ENCODE measurements at places on chromosomes 5 and 9. TPM values are rescaled to one million over a fixed set of nuclear protein-coding genes. Genes with fewer than 3 reads are reported as not detected.
A peak's percentile ranks its signal among the peaks of the same experiment; 100 is the strongest.

SOHLH1 gene
- polyA plus RNA-seq: not detected

MARCOL gene
- not detected for polyA plus RNA-seq

DNA sequence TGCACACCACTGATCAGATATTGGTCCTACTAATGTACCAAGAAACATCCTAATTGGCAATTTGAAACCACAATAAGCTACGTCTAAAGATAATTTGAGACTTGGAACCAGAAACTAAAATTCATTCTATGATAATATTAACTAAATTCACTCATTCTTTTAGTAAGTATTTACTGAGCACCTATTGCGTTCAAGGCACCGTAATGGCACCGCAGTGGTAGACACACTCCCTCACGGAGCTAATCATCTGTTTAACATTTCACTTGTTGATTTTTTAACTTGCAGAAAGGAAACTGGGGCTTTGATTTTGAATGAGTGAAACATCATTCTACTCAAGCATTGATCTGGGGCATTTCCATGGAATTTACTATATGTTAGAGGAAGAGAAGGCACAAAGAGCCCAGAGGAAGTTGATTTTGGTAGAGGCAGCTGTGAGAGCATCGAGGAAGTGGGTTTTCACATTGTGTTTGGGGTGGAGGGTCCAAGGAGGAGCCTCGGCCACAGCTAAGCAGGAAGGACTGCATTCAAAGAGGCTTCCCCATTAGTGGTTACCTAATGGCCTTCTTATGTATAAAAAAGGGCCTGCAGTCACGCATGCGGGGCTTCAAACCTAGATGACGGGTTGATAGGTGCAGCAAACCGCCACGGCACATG is 7.1 kb downstream of the RAPGEF1 start:
- H3K27ac ChIP-seq: peak overlapping the region; percentile 73
- no peaks in the 10 kb centered on the region for H3K27me3 ChIP-seq
- H3K36me3 ChIP-seq: no peaks in the 10 kb centered on the region
- no peak overlapping the region for H3K4me3 ChIP-seq
- no peak for DNase-seq
- peaks cover 83% of the 10 kb centered on the region for H3K4me1 ChIP-seq

LHX6 gene
- polyA plus RNA-seq: 2.1 TPM

WHRN gene
- 6.4 TPM for polyA plus RNA-seq

DNA sequence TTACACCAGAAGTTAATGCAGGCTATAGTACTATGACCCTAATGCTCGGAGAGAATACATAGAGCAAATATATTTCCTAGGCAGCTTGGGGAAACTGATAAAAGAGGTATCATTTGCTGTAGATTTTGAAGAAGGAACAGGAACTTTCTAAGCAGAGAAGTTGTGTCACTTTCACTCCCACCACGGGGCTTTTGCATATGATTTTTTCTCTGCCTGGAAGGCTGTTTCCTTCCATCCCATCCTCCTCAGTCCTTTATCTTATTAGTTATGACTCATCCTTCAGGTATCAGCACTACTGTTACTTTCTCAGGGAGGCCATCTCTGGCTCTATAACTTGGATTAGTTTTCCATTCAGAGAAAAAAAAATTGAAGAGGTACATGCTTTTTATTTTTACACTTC is 2006.1 kb upstream of the WWC1 start:
- no peak overlapping the region for H3K27ac ChIP-seq
- H3K4me3 ChIP-seq: no peak overlapping the region
- no peaks in the 10 kb centered on the region for H3K36me3 ChIP-seq

GRCh38 chr5:149372932-149373331 is 6.2 kb downstream of the IL17B start:
- H3K4me3 ChIP-seq: no peak overlapping the region
- H3K4me1 ChIP-seq: peaks cover 31% of the 10 kb centered on the region
- no peak for DNase-seq
- no peaks in the 10 kb centered on the region for H3K27me3 ChIP-seq
- H3K36me3 ChIP-seq: no peaks in the 10 kb centered on the region

GRCh38 chr5:151671950-151672349 is 14.8 kb downstream of the SPARC start:
- DNase-seq: no peak
- H3K36me3 ChIP-seq: peaks cover 6% of the 10 kb centered on the region
- peak overlapping the region; percentile 95 for H3K27ac ChIP-seq
- no peaks in the 10 kb centered on the region for H3K27me3 ChIP-seq

GRCh38 chr9:35517552-35518224 is 27.8 kb downstream of the RUSC2 start:
- peaks cover 95% of the 10 kb centered on the region for H3K4me1 ChIP-seq
- H3K4me3 ChIP-seq: no peak overlapping the region
- no peak for DNase-seq
- H3K36me3 ChIP-seq: no peaks in the 10 kb centered on the region

PCDHAC2 gene
- polyA plus RNA-seq: not detected

PCDHB10 gene
- 0.80 TPM for polyA plus RNA-seq

AGXT2 gene
- polyA plus RNA-seq: not detected

GRCh38 chr9:105146677-105147076 is 97.8 kb upstream of the SLC44A1 start:
- DNase-seq: peak; percentile 67
- H3K27ac ChIP-seq: peak overlapping the region; percentile 63
- H3K36me3 ChIP-seq: no peaks in the 10 kb centered on the region
- no peaks in the 10 kb centered on the region for H3K27me3 ChIP-seq

GRCh38 chr9:89710697-89711096 is 105.9 kb downstream of the GADD45G start:
- H3K27me3 ChIP-seq: no peaks in the 10 kb centered on the region
- H3K4me1 ChIP-seq: no peaks in the 10 kb centered on the region
- H3K27ac ChIP-seq: no peak overlapping the region
- no peak for DNase-seq
- H3K36me3 ChIP-seq: no peaks in the 10 kb centered on the region
- no peak overlapping the region for H3K4me3 ChIP-seq

- H3K4me1 ChIP-seq: peaks cover 5% of the 10 kb centered on the region
- DNase-seq: no peak
- no peaks in the 10 kb centered on the region for H3K36me3 ChIP-seq
- no peaks in the 10 kb centered on the region for H3K27me3 ChIP-seq
- H3K27ac ChIP-seq: no peak overlapping the region
Measured at GRCh38 chr9:77463151-77463550, 185.0 kb downstream of the GNA14 start.

- no peaks in the 10 kb centered on the region for H3K4me1 ChIP-seq
- H3K36me3 ChIP-seq: no peaks in the 10 kb centered on the region
Measured at GRCh38 chr5:17477043-17477442, 21.0 kb upstream of the TAF11L2 start.

TRIM32 gene
- polyA plus RNA-seq: 5.5 TPM

ATP6V1G1 gene
- 256 TPM for polyA plus RNA-seq

GRCh38 chr9:128683340-128684064 is 5.5 kb upstream of the SET start:
- peak overlapping the region; percentile 64 for H3K27ac ChIP-seq
- no peak for DNase-seq
- H3K4me3 ChIP-seq: peak overlapping the region; percentile 55

GRCh38 chr5:82176115-82176814 is 101.9 kb downstream of the RPS23 start:
- H3K4me1 ChIP-seq: no peaks in the 10 kb centered on the region
- H3K36me3 ChIP-seq: no peaks in the 10 kb centered on the region
- H3K27me3 ChIP-seq: no peaks in the 10 kb centered on the region
- H3K27ac ChIP-seq: no peak overlapping the region
- no peak for DNase-seq

GRCh38 chr9:137435381-137435891 is 5.7 kb downstream of the ENTPD8 start:
- no peaks in the 10 kb centered on the region for H3K4me1 ChIP-seq
- no peak for DNase-seq
- no peak overlapping the region for H3K4me3 ChIP-seq
- peaks cover 12% of the 10 kb centered on the region for H3K27me3 ChIP-seq
- no peak overlapping the region for H3K27ac ChIP-seq

DNA sequence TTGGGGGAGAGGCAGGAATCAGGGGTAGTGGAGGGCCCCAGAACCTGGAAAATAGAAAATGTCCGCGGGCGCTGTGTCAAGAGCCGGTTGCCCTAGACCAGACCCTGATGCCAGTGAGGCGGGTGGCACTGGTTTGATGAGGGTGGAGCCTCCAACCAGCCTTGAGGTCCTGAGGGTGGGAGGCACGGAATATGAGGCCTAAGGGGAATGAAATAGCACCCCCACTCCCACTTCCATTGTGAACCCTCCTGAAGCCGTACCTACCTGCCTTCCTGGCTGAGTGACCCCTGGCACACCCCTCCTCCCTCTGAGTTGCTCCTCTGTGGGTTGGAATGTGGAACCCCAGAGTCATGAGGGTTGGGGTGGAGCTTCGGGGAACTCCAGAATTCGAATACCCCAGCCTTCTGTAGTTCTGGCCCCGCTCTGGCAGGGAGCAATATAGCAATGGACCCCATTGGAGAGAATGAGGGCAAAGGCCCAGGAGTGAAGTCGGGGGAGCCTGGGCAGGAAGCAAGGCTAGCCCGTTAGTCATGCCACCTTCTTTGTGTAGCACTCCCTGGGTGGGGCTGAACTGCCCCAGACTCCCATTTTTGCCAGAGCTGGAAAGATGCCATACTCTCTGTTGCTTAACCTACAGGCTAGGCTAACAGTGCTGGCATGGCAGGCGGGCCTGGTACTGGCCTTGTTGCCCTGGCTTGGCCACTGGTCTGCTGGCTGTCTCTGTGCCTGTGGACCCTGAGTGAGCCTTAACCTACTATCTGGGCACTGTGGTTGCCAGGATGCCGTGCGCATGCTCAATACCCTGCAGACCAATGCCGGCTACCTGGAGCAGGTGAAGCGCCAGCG is 1.0 kb downstream of the FPGS start:
- no peaks in the 10 kb centered on the region for H3K27me3 ChIP-seq
- peak overlapping the region; percentile 74 for H3K4me3 ChIP-seq
- peak; percentile 71 for DNase-seq
- H3K36me3 ChIP-seq: peaks cover 7% of the 10 kb centered on the region
- peaks cover 25% of the 10 kb centered on the region for H3K4me1 ChIP-seq

NTNG2 gene
- polyA plus RNA-seq: not detected

GRCh38 chr5:10581424-10581748 is 17.5 kb downstream of the ANKRD33B start:
- H3K36me3 ChIP-seq: no peaks in the 10 kb centered on the region
- H3K4me3 ChIP-seq: no peak overlapping the region
- peaks cover 7% of the 10 kb centered on the region for H3K4me1 ChIP-seq
- H3K27me3 ChIP-seq: no peaks in the 10 kb centered on the region
- no peak overlapping the region for H3K27ac ChIP-seq

DNA sequence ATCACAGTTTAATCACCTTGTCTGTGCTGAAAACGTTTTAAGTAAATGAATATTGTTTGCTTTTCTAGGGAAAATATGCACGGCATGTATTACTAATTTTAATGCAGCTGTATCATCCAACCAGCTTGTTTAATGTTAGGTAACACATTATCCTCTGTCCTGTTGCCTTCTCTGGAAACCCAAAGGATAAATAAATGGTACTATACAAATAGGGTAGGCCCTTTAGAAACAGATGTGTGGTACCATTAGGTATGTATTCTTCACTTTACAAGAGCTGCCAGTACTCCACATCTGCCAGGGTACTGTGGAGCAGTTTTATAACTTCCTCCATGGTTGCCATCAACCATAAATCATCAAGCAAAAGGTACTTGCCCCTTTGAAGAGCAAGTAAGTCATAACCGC is 42.9 kb downstream of the FAF2 start:
- peaks cover 18% of the 10 kb centered on the region for H3K4me1 ChIP-seq
- H3K4me3 ChIP-seq: no peak overlapping the region
- H3K27me3 ChIP-seq: no peaks in the 10 kb centered on the region
- DNase-seq: no peak
- H3K36me3 ChIP-seq: peaks cover 91% of the 10 kb centered on the region

DNA sequence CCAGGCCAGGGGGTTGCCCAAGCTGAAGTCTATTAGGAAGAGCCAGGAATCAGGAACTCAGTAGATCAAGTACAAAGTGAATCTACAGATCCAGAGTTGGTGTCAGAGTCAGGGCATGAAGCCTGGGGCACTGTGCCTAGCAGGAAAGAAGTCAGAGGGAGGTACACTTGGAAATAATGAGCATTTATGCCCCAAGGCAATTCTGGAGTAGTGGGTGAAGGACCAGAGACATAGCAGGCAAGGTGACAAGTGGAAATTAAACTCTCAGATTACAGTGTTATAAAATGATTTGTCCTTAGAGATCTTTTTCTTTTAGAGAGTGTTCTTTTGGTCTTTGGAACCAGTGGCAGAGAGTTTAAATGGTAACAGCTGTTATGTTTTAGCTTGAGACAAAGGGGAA is 138.0 kb downstream of the ADAMTSL1 start:
- H3K27me3 ChIP-seq: no peaks in the 10 kb centered on the region
- no peaks in the 10 kb centered on the region for H3K36me3 ChIP-seq
- no peaks in the 10 kb centered on the region for H3K4me1 ChIP-seq
- no peak overlapping the region for H3K27ac ChIP-seq
- H3K4me3 ChIP-seq: no peak overlapping the region
- DNase-seq: no peak

SPAG8 gene
- polyA plus RNA-seq: 1.1 TPM

- H3K27ac ChIP-seq: no peak overlapping the region
- H3K4me3 ChIP-seq: no peak overlapping the region
- peaks cover under 1% of the 10 kb centered on the region for H3K27me3 ChIP-seq
Measured at GRCh38 chr5:154587123-154588026, 109.3 kb upstream of the HAND1 start.

- H3K27ac ChIP-seq: no peak overlapping the region
- H3K36me3 ChIP-seq: no peaks in the 10 kb centered on the region
- no peak overlapping the region for H3K4me3 ChIP-seq
- H3K4me1 ChIP-seq: no peaks in the 10 kb centered on the region
- no peaks in the 10 kb centered on the region for H3K27me3 ChIP-seq
- DNase-seq: no peak
Measured at GRCh38 chr9:72025906-72026305, 34.5 kb downstream of the C9orf57 start.

DNA sequence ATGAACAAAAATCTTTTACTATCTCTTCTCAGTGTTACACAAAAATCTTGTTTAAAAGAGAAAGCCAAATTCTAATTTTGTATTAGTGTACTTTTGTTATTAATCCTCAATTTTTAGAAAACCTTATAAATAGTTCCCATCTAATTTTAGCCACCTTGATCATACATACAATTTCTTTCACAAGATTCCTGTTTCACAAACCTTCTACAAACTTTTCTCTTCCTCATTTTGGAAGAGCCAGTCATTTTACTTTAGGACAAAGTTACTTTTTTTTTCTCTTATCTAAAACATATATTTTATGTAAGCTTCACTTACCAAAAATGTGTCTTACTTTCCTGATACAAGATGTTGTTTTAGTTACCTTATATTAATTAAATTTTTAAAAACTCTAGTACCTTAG is 161.3 kb downstream of the YIPF5 start:
- no peaks in the 10 kb centered on the region for H3K4me1 ChIP-seq
- H3K27ac ChIP-seq: no peak overlapping the region
- H3K4me3 ChIP-seq: no peak overlapping the region
- H3K27me3 ChIP-seq: no peaks in the 10 kb centered on the region
- no peak for DNase-seq

DNA sequence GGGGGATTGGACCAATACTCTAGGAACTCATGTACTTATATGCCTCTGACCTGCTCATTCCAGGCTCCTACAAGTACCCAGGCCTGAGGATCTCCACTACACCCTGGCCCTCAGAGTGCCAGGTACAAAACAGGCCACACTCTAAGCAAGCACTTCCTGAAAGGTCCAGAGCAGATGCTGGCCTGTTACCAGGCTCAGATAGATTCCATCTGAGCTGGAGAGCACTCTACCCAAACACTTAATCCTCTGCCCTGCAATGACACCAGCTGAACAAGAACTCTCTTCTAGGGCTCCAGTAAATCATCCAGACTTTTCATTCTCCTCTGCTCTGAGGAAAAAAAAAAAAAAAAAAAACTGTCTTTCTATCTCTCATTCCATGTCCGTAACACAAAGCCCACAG is 2.9 kb downstream of the P4HA2 start:
- H3K27me3 ChIP-seq: no peaks in the 10 kb centered on the region
- no peaks in the 10 kb centered on the region for H3K36me3 ChIP-seq
- H3K4me3 ChIP-seq: no peak overlapping the region
- peak overlapping the region; percentile 72 for H3K27ac ChIP-seq

ANGPTL2 gene
- polyA plus RNA-seq: 14.7 TPM
